Activated CD4-positive, alpha-beta T cell treated with anti-CD3 and anti-CD28 coated beads for 24 hours (primary cell): ENCODE measurements at places on chromosomes 3 and 15.

DNA sequence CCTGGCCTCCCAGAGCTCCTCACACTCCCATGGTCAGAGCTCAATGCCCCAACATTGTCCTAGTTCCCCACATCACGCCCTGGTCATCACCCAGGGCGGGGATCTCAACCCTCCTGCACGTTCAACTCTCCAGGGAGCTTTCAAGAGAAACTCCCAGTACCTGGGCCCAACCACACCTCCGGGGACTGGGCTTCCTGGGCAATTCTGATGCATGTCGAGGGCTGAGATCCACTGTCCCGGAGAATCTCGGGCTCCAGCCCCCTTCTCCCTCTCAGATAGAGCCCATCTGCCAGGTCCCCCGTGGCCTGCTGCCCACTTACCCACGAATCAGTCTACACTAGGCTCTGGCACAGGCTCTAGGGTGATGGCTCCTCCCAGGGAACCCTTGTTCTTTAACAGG lies 39.2 kb downstream of the UMPS start:
- DNase-seq, result no peak

GRCh38 chr15:86231864-86232721 lies 152.4 kb downstream of the AGBL1 start:
- DNase-seq, result peak; percentile 4

DNA sequence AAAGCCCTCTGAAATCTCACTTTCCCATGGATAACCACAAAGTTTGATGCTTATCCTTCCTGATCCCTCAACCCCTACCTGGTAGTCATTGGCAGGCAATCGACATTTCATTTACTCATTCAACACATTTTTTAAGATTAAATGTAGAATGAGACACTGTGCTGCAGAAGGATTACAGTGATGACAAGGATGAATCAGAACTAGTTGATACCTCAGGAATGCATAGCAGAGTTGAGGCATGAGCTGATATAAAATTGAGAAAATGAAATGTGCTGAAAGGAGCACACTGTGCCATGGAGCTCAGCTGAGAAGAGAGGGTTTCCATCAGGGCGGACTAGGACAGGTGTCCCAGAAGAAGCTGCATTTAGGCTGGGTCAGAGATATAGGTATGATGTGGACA lies 48.9 kb upstream of the ACTL6A start:
- no peak for DNase-seq

GRCh38 chr3:133570139-133570936 lies 3.1 kb upstream of the CDV3 start:
- DNase-seq, result no peak

DNA sequence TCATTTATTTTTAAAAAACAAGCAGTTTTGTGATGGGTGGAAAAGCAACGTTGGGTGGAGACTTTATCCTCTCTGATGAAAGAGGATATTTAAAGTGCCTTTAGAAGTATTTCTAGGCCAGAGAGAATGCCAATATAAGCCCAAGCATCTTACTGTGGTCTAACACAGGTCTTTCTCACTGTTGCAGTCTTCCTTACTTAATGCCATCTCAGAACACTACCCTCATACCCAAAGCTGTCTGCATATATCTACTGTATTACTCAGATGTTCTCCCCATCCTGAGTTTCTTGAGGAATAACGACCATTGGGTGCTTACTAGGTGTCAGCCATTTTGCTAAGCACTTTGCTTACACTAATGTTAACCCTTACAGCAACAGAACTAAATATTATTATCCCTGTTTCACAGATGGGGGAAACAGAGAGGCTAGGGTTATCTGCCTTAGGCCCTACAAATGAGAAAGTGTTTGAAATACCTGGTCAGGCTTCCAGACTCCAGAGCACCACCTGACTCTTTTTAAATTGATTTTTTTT lies 29.8 kb upstream of the EBLN2 start:
- no peak for DNase-seq

DNA sequence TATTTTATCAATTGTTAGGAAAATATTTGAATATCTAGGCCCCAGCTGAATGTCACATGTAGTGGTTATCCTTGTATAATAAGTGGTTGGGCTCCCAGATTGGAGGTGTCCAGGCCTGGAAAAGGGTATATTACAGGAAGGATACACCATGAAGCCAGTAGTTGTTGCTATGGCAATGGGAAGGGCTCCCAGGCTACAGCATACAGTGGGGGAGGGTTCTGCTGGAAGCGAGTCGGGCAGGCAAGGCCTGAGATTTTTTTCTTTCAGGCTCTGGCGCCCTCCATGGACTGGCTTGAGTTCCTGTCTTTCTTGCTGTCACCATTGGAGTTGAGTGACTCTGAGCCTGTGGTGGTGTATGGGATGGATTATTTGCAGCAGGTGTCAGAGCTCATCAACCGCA lies 8.9 kb downstream of the ECE2 start:
- DNase-seq, result no peak

- DNase-seq, result no peak
Measured at GRCh38 chr15:74762791-74763150, 14.1 kb downstream of the CYP1A2 start.

DNA sequence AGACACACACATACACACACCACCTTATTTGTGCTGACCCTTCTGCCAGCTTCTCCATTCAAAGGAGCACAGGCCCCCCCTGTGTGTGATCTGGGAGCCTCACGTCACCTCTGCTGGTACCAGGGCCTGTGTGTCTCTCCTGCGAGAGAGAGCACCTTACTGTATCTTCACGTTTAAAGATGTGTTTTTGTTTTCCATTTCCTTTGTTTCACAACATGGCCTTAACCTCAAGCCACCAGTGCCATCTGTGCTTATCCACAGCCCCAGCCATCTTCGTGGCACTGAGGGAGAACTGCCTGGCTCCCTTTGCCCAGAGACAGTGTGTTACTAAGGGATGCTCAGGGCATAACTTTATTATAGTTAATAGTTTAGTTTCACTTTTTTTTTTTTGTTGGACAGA lies 52.3 kb downstream of the ABHD2 start:
- no peak for DNase-seq

DNA sequence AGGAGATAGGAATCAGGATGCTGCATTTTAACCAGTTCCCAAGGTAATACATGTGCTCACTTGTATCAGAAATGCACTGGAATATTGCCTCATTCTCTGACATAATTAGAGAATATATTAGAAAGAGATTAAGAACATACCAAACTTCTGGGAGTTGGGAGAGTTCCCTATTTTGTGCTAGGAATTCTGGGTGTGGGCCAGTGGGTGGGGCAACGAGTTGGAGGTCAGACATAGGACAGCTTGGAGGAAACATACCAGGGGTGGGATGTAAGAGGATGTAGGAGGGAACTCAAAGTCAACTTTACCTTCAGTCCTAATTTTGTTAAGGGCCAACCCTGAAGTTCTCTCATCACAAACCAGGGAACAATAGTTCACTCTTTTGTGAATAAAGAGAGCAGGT lies 83.6 kb downstream of the SLC7A14 start:
- no peak for DNase-seq

- DNase-seq, result no peak
Measured at GRCh38 chr15:101165905-101166471, 85.9 kb downstream of the CHSY1 start.

- DNase-seq, result no peak
Measured at GRCh38 chr3:58084788-58085543, 76.7 kb downstream of the FLNB start.

DNA sequence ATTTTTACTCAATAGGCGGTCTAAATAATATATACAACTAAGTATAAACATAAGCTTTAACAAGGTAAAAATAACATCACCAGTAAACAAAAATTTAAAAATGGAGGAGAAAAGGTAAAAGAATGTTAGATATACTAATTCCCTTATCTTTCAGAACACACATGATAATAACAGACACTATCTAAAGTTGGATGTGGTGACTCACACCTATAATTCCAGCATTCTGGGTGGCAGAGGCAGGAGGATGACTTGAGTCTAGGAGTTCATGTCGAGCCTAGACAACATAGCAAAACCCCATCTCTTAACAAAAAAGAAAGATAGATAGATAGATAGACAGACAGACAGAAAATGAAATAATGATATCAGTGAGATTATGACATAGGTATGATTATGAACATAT lies 85.1 kb downstream of the STAG1 start:
- DNase-seq, result no peak

DNA sequence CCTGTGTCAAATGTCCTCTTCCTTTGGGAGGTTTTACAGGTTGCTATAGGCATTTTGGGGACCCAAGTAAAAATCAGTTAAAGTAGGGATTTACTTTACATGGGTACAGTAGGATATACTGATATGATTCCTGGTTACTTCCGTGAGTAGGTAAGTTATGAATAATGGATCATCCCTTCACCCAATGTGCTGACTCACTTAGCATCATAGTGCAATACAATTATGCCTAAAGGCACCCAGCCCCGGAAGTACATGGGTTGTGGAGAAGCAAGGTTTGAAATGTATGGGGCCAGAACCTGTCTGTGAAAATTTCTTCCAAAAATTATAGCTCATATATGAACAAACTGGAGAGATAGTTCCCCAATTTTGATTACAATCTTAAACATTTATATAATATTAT lies 64.0 kb downstream of the GLB1 start:
- no peak for DNase-seq

DNA sequence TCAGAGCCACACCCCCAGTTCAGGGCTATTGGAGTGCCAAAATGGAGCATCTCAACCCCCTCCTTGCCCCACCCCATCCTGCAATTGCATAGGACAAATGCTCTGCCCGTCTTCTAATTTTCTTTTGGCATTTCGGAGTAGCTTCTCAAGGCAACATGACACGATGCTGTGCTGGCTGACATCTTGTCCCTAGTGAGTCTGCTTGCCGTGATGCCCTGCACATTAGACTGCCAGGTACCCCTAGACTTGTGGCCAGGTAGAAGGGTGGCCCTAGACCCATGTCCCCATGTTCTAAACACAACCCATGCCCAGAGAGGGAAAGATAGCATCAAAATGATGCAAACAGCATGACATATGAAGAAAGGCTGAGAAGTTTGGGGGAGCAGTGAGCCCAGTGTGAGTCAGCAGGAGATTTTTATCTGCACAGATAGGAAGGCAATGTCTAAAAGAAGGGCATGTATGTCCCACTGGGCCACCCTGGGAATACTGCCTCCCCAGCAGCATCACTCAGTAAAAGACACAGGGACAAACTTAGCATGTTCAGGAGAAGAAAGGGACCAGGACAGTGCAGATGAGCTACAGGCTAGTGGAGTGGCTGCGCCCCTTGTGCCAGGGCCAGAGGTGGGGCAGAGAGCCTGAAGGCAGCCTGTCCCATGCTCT lies 36.8 kb downstream of the CA12 start:
- no peak for DNase-seq

- no peak for DNase-seq
Measured at GRCh38 chr3:14991818-14992612, 44.6 kb downstream of the NR2C2 start.

DNA sequence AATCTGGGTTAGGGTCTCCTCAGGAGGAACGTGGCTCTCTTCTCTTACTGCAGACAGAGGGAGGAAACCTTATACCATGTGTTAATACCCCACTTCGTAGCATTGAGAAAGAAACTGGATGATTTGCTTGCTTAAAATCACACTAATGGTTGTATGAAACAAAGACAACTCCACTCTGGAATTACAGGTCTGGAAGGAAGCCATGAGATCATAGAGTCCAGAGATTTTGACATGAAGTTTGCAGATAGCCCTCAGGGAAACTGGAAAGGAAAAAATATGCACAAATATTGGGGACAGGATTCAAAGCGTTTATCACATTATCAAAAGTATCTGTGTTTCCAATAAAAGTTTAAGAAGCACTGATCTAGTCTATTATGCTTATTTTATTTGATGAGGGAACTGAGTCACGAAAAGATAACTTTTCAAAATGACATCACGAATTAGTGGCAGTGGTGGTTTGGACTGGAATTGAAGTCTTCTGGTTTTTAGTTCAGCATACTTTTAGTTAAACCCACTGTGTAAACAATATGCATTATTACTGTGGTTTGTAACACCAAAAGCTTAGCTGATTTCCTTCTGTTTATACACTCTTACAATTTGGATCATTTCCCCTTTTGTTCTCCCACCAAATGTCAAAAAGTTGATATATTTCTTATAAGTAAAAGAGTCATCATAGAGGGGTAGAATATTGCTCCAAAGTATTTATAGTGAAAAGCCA lies 16.8 kb downstream of the FGF7 start:
- no peak for DNase-seq

DNA sequence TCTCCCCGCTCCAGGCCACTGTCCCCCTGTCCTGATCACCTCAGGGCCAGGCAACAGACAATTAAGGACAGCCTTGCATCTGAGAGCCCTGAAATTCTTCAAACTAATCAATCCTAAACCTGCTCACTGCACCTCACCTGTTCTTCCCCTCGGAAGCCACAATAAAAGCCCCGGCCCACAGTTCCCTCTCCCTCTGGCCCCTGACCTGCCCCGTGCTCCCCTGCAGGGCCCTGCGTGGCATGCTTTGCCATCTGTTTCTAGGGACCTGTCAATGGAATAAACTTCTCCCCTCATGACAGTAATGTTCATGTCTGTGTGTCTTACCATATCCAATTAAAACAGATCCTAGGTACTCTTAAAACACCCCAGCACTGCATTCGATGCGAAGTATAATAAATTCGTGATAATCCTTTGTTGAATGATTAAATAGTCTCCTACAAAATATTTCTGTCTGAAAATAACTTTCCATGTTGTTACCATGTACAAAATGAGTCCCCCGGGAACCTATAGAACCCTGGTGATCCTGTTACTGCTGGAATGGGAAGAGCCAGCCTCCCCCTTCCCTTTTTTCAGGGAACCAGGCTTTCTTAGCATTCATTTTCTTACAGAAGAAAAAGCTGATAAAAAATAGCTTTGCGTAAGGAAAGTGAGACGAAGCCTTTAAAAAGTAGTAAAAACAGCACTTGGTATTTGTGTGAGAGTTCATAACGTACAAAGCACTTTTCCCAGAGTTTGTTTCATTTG lies 59.0 kb downstream of the ABTB1 start:
- DNase-seq, result no peak

DNA sequence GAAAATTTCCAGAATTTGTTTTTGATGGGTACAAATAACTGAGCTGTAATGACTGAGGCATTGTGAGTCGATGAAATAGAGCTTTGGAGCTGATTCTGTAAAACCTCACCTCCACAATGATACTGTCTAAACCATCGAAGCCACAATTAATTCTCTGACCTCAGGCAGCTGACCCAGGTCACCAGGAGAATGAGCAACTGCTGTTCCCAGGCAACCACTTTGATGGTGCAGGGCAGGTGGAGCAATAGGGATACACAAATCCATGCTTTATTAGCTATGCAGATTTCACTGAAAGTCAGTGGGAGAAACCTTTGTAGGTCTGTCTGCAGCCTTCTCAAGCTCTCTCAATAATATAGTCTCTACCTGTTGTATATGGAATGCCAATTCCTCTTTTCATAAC lies 204.4 kb downstream of the RYR3 start:
- no peak for DNase-seq

GRCh38 chr15:89068325-89068784 lies 19.9 kb upstream of the ABHD2 start:
- no peak for DNase-seq

DNA sequence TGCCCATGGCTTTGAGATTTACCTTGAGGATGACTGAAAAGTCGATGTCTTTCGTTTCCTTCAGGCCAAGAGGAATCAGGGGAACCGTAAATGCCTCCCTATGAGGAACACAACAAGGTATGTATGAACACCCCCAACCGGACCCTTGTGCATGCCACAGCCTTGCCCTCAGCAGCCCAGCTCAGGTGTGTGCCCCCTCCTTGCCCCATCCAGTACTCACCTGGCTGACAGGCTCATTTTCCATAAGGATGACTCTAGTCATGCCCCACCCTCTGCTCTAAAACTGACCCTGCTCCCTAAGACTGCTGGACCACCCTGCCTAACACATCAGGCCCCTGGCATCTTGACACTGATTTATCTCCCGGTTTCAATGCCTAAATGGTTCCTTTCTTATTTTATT lies 270.0 kb downstream of the GOLGA6L6 start:
- no peak for DNase-seq
